Left hindlimb (tissue), 1 donor: ENCODE measurements at places on chromosomes 3 and 15.

- peak; percentile 68 for DNase-seq
Observed at GRCh38 chr15:66802025-66803001, 100.3 kb downstream of the SMAD6 start.

DNA sequence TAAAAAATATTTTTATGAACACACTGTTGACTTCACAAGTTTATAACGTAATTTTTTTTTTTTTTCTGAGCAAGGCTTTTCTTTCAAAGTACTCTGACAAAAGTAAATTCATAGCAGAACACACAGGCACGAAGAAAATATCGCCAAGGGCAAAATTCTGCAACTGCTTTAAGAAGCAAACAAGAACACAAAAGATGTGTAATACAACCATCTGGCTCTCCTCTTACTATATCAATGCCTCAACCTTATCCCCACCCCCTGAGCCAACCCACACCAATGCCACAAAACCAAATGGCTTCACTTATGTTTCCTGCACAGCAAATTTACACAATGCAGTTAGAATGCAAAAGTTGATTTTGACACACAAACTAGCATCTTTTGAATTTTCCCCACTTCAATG, 274.2 kb downstream of the FOXP1 start:
- no peak for DNase-seq

GRCh38 chr15:88568589-88568988, 22.1 kb upstream of the DET1 start:
- DNase-seq: no peak

GRCh38 chr15:44661576-44661975, 1.9 kb downstream of the SPG11 start:
- DNase-seq: no peak

- no peak for DNase-seq
Observed at GRCh38 chr3:54954521-54954920, 26.7 kb upstream of the LRTM1 start.

- no peak for DNase-seq
Observed at GRCh38 chr3:29582273-29582672, 301.4 kb downstream of the RBMS3 start.

GRCh38 chr3:26118165-26118564, 328.3 kb downstream of the OXSM start:
- no peak for DNase-seq

GRCh38 chr3:131328721-131329120, 52.9 kb upstream of the NUDT16 start:
- DNase-seq: no peak

DNA sequence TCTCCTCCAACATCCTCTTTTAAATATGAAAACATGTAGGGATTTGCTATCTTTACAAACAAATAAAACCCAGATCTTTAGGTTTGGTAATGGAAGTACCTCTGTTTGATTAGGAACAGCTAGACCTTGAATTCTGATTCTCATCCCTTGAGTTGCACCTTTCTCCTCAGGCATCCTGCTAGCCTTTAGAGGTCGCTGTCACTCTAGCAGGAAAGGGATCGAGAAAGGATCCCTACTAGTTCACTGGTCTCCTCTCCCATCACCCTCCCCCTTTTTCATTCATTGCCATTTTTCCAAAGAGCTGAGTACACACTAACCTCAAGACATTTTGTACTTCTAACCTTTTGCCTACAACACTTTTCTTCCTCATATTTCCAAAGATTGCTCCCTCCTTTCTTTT, 569.8 kb downstream of the RBMS3 start:
- DNase-seq: no peak

DNA sequence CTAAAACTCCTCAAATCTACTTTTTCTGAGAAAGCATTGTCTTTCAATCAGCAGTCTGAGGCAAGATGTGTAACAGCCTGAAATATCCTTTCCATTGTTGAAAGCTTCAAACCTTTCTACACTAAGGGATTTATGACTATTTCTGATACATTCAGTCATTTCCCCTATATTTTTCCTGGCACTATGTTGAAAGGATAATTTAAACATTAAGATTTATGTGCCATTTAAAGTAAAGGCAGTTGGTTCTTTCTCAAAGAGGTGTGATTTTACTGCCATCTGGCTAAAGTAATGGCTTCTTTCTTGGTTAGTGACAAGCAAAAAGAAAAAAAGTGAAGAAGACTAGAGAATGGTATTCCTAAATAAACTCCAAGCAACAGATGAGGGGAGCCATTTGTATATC, 249.6 kb upstream of the COL8A1 start:
- DNase-seq: no peak

- no peak for DNase-seq
Observed at GRCh38 chr3:54322354-54322753, 200.0 kb downstream of the CACNA2D3 start.

- DNase-seq: peak; percentile 68
Observed at GRCh38 chr15:101138913-101139880, 112.7 kb downstream of the CHSY1 start.

DNA sequence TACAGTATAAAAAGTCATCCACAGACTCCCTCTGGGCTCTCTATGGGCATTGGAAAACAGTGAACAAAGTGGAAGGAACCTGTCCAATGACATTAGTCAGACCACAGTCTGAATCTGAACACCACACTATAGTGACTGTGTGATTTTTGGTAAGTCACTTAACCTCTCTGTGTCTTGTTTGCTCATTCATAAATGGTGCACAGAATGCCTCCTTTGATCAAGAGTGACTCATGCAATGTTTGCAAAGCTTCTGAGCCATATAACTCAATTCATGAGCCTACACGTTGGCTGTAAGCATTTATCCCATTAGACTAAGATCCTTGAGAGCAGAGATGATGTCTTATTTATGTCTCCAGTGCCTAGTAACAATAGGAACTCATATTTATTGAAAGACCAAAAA, 46.7 kb downstream of the SV2B start:
- DNase-seq: no peak

- DNase-seq: no peak
Observed at GRCh38 chr15:87579537-87579936, 677.0 kb downstream of the NTRK3 start.

DNA sequence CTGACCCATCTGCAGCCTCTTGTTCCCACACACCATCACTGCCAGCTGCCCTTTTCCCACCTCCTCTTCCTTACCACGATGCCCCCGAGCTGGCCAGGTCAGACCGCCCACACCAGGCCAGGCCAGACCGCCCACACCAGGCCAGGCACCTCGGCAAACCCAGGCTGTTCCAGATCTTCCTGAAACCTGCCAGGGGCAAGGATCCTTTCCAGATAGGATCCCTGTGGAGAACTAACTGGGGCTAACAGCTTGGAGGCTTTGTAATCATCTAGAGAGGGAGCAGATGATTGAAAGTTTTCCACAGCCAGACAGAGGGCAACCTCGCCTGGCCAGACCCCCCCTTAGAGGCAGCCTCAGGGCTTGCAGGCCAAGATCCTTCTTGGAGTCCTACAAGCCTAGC, 287.3 kb upstream of the TLE3 start:
- DNase-seq: no peak
